CD4-positive, alpha-beta T cell treated with Interleukin-15 for 1 hour (primary cell): ENCODE measurements at places on chromosomes 13 and 19.

- DNase-seq: no peak
Measured at GRCh38 chr19:3603121-3603811, 3.4 kb downstream of the TBXA2R start.

- DNase-seq: no peak
Measured at GRCh38 chr19:35272954-35273649, 4.3 kb downstream of the USF2 start.

- DNase-seq: no peak
Measured at GRCh38 chr19:1777149-1777548, 23.8 kb downstream of the ONECUT3 start.

DNA sequence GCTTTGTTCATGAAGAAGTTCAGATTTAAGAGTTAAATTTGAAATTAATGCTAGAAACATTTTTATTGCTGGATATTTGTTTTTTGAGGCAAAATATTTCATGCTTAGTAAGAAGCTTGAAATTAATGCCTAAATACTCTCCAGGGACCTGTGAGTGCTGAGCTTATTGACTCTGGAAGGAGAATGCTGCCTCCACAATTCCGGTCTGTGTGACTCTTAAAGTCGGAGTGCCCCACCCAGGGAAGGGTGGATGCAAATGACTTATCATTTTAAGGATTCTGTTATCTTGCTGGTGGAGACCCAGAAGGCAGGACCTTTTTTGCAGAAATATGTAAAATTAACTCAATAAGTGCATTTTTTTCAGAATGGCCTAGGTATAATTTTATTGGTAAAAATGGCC is 143.8 kb upstream of the RXFP2 start:
- no peak for DNase-seq

GRCh38 chr13:112781287-112781686 is 91.4 kb downstream of the ATP11A start:
- DNase-seq: no peak

- no peak for DNase-seq
Measured at GRCh38 chr13:27607125-27607524, 13.2 kb downstream of the LNX2 start.

GRCh38 chr13:97695684-97696083 is 257.8 kb upstream of the IPO5 start:
- no peak for DNase-seq

- DNase-seq: peak; percentile 59
Measured at GRCh38 chr19:38213911-38214625, 10.0 kb downstream of the DPF1 start.
